ENCODE measurements at places on chromosomes 1 and 21.
A peak's percentile ranks its signal among the peaks of the same experiment; 100 is the strongest.

- DNase-seq = no peak
Observed at GRCh38 chr1:110872745-110873720, at the start of gene CD53. Gene CD53, plus strand, starts transcription at chr1:110873148. Its CDS starts 18,261 bp downstream, at chr1:110891409.

GRCh38 chr1:112906150-112906698 is 49.8 kb downstream of the SLC16A1 start:
- DNase-seq = no peak

DNA sequence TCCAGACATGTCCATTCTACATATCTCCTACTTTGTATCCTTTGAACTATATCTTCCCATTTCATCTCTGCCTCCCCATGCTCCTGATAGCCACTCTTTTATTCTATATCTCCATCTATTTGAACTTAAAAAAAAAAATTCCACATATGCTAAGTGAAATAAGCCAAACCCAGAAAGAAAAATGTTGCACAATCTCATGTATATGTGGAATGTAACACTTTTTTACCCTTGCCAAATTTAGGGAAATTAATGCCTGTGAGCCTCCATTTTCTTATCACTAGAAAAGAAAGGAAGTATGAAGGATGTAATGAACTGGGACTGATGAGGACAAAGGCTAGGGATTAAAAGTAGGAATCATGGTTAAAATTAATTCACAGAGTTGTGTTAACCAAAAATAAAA is 53.5 kb downstream of the RGS13 start:
- DNase-seq = no peak

DNA sequence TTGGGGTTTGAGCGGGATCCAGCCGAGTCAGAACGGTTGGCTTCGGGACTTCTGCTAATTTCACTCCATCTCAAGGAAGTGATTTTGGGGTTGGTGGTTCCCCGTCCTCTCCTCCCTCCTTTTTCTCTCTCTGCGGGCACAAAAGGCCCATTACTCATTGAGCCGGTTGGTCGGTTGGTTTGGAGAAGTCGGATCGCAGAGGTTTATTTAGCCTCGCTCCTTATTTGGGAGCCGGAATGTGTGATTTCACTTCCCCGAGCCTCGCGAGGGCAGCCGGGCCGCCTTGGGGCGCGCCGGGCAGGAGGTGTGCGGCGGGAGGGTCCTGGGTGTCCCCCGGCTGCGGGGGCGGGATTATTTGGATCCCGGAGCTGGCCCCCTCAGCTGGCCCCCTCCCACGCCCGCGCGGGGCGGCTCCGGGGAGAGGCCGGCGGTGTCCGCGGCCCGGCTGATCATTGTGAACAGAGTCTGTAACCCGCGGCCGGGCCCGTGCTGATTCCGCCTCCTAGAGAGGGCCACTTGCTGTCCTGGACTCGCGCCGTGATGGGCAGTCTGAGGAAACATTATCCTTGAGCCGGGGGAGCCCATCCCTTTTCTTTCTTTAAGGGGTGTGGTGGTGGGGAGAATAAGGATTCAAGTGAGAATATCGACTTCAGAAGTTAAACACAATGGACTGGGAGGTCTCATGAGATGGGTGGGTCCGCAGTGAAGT is 1.2 kb downstream of the MAPKAPK2 start:
- DNase-seq = peak; percentile 28

DNA sequence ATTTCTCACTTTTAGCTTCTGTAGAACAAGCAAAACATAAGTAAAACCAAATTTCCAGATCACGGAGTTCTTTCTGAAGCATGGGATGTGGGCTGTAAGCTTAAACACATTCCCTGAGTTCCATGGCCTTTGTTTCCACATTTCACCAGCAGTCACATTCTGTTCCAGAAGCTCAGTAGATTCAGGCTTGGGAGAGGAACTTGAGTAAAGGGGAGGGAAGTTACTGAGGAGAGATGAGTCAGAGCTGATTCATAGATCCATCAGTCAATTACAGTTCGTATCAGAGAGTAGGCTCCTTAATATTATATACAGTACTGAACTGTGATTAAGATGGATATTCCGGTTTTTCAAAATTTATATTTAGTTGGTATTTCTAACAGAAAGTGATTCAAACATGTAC is 614.3 kb downstream of the NCAM2 start:
- DNase-seq = no peak

DNA sequence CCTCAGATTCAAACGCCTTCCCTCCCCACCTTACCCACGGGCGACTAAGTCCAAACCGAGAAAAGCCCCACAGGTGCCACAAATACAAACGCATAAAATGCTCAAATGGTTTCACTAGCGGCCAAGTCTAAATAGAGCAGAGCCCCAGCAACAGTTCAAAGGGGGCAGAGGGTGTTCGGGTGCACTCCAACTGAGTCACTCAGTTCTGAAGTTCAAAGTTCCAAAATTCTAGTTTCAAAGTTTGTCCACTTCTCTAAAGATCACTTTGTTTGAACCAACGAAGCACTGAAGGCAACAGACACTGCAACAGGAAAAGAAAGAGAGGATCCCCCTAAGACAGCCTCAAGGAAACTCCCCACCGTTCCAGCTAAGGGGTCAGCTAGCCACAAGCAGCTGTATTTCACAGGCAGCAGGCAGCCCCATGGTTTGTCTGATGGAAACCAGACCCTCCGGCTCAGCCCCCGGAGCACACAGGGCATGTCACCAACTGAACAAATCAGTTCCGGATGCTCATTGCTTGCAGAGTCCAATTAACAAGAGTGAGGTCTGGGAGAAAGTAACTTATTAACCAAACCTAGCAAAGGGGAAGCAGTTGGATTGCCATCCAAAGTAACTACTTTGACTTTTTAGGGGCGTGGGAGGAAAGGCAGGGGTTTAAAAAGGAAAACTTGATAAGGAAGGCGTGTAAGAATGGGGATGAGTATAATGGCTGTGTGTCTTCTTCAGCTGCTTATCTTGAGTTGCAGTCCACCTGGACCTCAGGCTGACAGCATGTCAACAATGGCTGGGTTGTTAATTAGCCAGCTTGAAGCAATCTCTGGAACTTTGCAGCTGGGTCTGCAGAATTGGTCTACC is 1423.9 kb upstream of the PRMT6 start:
- no peak for DNase-seq

DNA sequence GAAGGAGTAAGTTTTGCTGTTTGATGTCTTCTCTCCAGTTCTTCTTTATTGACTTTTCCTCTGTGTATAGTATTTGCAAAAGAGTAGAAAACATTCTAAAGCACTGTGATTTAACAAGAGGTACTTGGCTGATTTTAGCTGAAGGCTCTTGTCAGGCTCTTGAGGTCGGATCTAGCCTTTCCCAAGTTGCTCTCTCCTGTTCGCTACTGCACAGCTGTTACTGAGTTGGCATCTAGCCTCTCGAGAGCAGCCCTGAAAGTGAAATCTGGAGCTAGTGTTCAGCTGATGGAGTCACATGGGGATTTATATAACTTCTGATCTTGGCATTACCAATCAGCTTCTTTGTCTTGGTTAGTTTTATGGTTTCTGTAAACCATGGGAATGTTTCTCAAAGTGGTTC is 193.1 kb downstream of the RYR2 start:
- DNase-seq = no peak

GRCh38 chr1:31507676-31508530 is 68.4 kb upstream of the TINAGL1 start:
- no peak for DNase-seq

- no peak for DNase-seq
Observed at GRCh38 chr1:21165646-21166045, 11.1 kb downstream of the EIF4G3 start.

GRCh38 chr1:39910263-39910662 is 8.5 kb upstream of the MYCL start:
- no peak for DNase-seq

GRCh38 chr1:191839891-191840290 is 318.4 kb upstream of the RGS18 start:
- no peak for DNase-seq

- no peak for DNase-seq
Observed at GRCh38 chr1:212557739-212558692, 50.5 kb upstream of the ATF3 start.

DNA sequence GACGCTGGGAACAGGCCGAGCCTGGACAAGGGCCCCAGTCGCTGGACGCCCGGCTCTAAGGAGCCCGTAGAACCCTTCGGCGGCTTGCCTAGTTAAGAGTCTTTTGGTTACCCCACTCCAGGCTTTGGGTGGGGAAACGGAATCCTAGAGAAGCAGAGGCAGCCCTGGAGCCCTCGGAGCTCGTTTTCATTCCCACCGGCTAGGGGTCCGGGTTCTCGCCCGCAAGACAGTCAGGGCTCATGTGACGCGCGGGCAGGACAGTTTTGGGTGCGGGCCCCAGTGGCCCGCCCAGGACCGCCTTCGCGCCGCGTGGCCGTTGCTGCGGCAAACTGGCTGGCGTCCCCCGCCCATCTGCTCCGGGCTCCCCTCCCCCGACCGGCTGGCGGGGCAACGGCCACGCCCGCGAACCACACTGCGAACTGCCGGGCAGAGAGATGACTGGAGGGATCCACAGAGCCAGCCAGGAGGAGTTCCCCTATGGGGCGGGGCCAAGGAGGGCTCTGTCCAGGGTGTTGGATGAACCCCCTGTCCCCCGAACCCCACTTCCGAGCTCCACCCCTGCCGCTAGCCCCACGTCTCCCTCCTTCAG is 829 bp upstream of the HES2 start:
- DNase-seq = no peak

GRCh38 chr1:30373471-30374399 is 349.6 kb downstream of the MATN1 start:
- no peak for DNase-seq

DNA sequence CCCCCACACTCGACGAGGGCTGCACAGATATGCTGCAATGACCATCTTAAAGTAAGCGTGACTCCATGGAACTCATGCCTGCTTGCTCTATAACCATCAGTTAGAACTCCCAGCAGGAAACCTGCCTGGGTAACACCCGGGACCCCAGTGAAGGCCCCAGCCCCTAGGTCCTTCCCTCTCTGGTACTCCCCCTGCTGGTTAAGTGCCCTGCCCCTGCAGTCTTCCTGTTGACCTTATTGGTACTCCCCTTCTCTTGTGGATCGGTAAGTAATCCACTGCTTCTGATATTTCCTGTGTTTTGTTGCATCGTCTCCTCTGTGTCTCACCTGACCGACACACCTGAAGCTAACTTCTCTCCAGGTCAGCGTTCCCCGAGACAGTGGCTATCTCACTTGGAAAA is 104.8 kb upstream of the COG2 start:
- no peak for DNase-seq

DNA sequence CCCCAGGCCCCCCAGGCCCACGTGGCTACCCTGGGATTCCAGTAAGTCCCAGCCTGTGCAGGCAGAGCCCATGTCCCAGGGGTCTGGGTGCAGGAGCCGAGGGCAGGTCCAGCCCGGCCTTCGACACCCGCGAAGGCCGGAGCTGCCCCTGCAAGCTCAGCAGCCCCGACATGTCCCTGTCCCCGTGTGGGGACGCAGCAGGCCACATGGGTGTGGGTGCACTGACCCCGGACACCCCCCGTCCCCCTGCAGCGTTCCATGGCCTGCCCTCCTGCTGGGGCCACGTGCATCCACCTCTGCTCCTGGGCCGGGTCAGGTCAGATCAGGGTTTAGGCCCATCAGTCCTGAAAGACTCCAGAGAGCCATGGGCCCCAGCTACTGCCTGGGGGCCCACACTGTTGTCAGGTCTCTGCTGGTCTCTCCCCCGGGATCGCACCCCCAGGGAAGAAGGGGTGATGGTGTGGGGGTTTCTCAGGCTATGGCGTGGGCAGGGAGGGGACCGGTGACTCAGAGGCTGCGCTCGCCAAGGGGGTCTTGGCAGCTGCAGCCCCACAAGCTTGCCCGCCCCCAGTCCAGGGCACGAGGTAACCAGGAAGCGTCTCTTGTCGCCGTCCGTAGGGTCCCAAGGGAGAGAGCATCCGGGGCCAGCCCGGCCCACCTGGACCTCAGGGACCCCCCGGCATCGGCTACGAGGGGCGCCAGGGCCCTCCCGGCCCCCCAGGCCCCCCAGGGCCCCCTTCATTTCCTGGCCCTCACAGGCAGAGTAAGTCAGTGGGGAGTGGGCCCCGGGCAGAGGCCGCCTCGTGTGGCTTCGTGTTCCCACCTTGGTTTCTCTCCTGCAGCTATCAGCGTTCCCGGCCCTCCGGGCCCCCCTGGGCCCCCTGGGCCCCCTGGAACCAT is 37.5 kb downstream of the SLC19A1 start:
- no peak for DNase-seq

DNA sequence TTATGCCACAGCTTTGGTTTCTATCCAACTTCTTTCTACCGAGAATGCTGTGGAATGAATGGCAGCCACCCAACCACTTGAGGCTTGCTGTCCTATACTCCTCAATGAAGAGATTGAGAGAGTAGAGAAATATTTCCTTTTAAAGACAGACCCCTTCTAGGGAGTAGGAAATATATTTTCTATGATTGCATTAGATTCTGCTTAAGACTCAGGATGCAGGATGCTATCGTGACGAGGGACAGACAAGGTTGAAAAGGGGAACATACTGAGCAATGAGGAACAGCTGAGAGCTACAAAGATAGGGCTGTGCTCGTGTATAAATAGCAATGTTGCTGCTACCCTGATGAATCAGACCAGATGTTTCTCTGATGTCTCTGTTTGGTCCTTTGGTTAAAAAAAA is 7.1 kb upstream of the RASAL2 start:
- no peak for DNase-seq

DNA sequence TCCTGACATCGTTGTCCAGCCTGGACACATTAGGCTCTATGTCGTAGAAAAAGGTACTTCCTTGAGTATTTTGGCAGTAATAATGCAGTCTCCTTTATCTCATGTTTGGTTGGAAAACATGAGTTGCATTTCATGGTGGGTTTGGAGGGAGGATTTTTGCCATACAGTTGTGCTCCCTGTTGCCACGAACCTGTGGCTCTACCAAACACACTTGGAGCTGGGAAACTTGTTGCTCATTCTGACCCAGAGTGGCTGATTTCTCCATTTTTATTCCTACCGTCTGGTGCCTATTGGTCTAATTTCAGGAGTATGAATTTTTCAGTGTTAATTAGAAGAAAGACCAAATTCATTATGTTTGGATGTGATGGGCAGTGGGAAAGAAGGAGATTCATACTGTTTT is 50.7 kb downstream of the MPZL1 start:
- DNase-seq = no peak

DNA sequence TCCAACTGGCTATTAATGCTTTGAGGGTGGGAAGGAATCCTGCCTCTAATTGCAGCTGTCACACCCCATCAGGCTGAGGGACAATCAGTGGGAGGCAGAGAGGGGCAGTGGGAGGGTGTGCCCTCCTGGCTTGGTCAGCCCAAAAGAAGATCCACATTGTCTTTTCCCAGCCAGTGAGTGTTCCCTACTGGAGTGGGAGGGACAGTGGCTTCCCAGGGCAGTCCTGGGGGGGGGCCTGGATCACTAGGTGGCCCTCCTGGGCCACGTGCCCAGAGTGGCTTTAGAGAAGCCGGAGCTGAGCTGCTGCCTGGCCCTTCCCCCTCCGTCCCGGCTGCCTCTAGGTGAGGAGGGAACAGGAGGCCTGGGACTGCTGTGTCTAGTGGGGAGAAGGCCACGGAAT is 14.0 kb downstream of the INKA2 start:
- no peak for DNase-seq

GRCh38 chr1:31959521-31960340 is 21.6 kb upstream of the PTP4A2 start:
- DNase-seq = no peak
